ENCODE measurements at places on chromosomes 4 and X.
A peak's percentile ranks its signal among the peaks of the same experiment; 100 is the strongest.

GRCh38 chrX:86507331-86507730 lies 359.1 kb downstream of the DACH2 start:
- no peak for DNase-seq

DNA sequence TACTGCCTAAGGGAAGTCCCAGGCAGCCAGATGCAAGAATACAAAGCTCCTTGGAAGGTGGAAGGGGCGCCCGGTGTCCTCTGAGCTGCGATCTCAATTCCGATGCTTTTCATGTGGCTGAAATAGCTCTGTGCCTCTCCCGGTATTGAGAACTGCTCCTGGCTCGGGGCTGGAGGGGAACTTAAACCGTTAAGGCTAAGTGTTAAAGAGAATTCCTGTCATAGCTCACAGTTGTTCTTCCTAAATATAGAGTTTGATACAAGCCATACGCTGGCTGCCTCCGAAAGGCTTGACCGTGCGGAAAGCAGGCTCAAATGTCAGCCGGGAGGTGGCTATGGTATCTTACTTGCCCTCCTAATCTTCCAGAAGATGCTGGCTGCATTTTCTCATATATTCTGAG lies at the start of gene SMPX:
Gene SMPX (minus strand): TSS at position 157 of the 400 bp plus-strand sequence. CDS start 3,826 bp downstream, outside the sequence.
- no peak for DNase-seq

DNA sequence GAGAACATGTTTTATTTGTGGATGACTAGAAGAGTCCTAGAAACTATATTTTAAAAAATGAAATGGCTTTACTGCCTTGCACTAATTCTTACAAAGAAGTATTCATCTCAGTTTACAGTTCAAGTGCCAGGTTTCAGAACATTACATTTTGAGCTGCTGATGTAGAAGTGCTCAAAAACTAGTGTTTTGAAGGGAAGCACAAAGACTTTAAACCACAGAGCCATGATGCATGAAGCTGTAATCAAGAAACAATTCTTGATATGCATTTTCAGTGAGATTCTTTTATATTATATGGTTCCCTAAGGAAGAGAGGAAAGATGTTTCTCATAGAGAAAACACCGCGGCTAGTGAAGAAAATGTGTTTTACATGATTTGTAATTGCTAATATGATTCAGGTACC lies 1163.0 kb downstream of the RAPGEF2 start:
- DNase-seq = no peak

- no peak for DNase-seq
These were observed 120.4 kb upstream of the STX18 start for GRCh38 chr4:4662230-4662629.

DNA sequence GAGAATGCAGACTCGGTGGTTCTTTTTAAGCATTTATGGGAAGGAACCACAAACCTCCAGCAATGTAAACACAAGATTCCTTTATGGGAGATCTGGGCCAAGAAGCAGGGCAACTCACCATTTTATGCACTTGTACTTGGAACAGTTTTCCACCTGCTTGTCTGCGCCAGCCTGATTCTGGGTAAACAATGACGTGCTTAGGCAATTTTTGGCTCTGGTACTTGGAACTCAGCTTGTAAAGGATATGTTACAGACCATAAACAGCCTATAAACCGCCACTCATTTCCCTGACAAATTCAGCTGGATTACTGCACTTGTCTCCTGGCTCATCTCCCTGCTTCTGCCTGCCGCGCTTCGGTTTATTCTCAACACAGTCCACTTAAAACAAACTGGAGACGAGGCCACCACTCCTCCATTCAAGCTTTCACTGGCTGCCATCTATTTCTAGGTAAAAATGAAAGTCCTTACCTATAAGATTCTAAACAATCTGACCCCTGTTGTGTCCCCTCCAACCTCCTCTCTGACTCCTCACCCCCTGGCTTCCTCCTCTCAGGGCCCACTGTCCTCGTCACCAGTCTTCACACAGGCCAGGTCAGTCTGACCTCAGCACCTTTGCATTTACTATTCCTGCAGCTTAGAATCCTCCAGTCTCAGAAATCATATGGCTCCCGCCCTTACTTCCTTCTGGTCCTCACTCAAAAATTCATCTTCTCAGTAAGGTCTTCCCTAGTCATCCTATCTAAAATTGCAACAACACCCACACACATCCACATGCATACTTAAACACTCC lies 205.9 kb upstream of the GALNT7 start:
- DNase-seq = no peak

DNA sequence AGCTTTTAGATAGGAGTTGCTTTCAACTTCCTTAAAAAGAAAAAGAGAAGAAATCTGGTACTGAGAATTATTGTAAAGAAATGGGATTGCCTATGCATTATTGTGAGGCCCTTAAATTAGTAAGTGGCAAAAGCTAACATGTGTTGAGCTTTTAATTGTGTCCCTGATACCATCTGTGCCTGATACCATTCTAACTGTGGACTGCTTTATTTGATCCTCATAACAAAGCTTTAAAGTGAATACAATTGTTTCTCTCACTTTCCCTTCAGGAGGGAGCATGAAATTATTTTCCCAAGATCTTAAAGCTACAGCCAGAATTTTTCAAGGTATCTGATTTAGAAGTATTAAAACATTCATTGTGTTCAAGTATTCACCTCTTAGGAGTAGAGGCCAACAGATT lies 9.9 kb downstream of the KCTD8 start:
- no peak for DNase-seq

DNA sequence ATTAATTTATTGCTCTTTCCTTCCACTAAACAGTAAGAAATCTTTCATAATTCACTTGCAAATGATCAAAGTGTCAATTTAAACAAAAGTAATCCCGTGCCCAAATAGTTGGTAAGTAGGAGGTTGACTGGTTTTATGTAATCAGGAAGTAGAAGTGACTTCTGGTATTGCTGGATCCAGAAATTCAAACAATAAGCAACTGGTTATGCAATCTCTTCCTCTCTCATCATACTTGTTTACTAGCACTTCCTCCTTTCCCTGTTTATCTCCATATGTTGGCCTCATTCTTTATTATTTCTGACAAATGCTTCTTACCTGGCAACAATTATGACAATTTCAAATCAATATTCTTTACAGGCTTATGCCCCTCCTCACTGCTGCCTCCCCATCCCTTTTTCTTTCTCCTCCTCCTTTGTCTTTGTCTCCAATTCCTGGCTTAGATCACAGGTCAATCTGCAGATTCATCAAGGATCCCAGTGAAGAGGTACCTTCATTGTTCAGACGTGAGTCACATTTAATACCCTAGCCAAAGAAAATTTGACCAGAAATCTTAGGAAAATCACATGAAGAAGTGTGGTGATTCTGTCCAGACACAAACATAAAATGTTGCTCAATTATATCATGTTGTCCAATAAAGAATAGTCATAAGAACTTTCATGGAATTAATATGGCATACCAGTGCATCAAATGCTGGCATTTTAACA lies 323.2 kb upstream of the PCDH7 start:
- DNase-seq = no peak

DNA sequence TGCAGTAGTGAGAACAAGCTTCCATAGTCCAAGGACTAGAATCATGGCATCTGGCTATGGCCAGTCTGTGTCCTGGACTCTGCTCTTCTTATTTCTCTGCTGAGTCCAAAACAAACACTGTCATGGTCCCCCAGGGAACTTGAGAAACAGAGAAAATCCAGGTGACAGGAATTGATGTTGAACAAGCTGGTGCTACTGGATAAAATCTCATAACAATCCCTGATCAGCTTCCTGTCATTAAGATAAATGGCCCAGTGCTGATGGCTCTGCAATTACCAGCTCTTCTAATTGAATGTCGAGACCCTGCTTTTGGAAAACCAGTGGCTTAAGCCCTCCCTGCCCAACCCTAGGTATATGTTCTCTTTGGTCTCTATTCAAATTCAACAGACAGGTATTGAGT lies 58.8 kb upstream of the ARHGAP36 start:
- DNase-seq = no peak

- DNase-seq = peak; percentile 30
These were observed 26.8 kb upstream of the TMEM184C start for GRCh38 chr4:147590249-147590920.

DNA sequence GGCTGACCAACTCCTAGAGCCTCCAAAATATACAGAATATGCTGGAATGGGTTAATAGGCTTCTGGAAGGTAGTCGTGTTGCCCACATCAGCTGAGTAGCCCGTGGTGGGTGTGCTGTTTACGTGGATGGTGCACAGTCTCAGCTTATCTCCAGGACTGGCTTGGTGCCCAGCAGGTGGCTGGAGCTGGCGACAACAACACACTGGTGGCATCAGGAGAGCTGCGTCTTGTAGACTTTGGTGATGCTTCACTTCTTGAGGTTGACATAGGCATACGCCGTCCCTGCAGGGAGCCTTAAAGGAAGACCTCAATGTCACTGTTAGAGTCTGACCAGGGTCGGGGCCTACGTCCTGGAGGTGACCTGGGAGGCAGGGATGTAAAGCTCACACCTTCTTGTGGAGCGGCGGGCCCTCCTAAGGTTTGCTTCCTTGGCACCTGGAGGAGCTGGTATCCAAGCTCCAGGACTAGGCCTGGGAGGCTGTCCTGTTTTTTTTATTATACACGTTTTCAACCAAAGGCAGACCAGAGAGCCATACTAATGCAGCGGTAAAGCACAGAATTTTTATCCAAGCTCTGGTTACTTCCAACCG lies 26.5 kb upstream of the RBMX start:
- no peak for DNase-seq

DNA sequence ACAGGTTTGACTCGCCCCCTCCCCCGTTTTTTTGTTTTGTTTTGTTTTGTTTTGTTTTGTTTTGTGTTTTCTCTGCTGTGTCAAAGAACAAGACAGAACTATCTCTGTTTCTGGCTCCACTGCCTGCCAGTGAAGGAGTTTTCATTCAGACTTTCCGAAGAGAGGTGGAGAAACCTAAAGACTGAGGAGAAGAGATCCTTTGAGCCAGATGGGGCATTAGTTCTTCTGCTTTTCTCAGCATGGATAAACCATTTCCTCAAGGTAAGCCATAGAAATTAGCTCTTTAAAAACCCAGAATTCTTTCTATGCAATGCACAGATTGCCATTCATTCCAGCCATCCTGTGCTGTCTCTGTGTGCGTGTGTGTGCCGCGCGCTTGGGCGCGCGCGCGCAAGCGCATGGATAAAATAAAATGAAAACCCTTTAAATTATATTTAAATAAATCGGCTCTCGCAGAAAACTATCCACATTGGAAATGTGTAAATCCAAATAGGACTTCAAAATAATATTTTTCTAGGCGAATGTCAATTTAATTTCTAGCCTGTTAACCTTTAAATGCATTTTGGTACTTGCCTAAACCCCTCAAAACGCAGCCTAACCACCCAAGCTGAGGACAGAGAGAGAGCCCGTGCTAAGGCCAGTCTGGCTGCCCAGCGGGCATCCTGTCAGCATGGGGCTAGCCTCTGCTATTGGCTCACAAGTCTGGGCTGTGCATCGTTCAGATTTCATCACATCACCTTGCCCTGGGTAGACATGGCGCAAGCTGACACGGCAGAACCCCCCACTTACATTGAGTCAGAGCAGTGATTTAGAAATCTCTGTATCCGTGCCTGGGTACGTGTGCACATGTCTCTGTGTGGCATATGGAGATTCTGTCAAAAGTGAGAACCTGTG lies 113.0 kb upstream of the VAMP7 start:
- no peak for DNase-seq

- DNase-seq = no peak
These were observed 35.3 kb downstream of the CXCL1 start for GRCh38 chr4:73904491-73904890.

GRCh38 chrX:18955676-18956075 lies 28.2 kb downstream of the PHKA2 start:
- no peak for DNase-seq

DNA sequence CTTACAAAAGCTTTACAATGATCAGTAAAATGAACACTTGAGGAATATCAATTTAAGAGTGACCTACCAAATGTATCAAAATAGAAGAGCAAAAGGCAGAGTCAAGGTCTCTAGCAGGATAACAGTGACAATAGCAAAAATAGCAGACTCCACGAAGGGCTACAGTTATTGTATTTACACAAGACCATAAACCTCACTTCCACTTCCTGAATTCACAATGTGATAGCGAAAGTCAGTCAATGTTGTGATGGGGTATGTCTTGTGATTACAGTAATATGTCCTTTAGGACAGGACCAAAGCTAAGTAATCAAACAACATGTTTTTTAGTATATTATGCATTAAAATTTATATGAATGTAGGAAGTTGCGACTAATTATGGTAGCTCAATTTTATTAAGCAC lies 139.6 kb downstream of the IQCM start:
- no peak for DNase-seq

- DNase-seq = peak; percentile 7
These were observed 25.6 kb downstream of the ZRSR2 start for GRCh38 chrX:15815779-15816437.

DNA sequence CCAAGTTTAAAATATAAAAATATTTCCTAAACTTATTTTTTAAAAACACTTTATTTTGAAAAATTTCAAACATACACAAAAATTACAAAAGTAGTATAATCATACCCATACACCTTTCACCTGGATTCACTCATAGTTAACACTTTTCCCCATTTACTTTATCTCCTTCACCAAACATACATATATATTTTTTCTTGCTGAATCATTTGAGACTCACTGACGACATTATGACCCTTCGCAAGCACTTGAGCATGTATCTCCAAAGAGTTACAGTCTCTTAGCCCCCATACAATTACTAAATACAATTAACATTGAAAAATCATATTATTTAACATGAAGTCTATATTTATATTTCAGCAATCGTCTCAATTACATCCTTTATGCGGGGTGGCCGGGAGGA lies 19.8 kb downstream of the RXFP1 start:
- no peak for DNase-seq

DNA sequence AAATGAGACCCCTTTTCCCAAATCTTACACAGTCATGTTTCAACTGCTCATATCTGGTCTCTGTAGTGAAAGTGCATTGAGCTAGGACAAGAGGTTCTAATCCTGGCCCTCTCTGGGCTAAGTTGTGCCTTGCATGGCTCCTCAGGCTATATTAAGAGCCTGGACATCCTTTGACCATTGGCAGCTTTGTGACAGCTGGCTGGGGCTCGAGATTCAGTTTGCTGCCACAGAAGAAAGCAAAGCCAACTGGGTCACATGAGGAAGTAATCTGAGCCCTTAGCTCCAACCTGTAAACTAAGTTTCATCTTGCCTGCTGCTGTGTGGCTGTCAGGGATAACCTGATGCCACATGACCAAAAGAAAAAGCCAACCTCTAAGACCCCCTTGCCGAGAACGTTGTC lies 51.8 kb upstream of the JADE1 start:
- DNase-seq = no peak
